ENCODE measurements at places on chromosomes 1 and 21. TPM values are rescaled to one million over a fixed set of nuclear protein-coding genes. Genes with fewer than 3 reads are reported as not detected.

DNA sequence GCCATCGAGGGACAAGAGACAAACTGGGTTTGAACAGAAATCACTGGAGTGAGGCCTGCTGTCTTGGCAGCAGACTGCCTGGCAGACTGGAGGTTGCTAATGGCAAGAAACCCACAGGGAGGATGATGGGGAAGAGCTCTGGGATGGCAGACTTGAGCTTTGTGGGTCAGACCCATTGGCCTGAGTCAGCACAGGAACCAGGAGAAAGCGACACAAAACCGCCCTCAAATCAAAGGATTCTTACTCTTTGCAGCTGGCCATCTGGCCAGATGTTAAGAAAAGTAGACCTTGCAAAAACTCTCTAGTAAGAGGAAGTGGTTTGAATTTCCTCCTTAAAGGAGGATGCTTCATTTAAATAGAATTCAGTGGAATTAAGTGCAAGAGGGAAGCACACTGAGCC, 195.2 kb upstream of the JUN start:
- H3K4me1 ChIP-seq = peaks cover 21% of the 10 kb centered on the region
- H3K36me3 ChIP-seq = no peaks in the 10 kb centered on the region
- H3K4me3 ChIP-seq = no peak overlapping the region
- no peaks in the 10 kb centered on the region for H3K27me3 ChIP-seq
- DNase-seq = no peak
- H3K27ac ChIP-seq = no peak overlapping the region

The OR6P1 gene
- total RNA-seq = not detected

- H3K27me3 ChIP-seq = no peaks in the 10 kb centered on the region
- H3K4me1 ChIP-seq = peaks cover 9% of the 10 kb centered on the region
- no peak overlapping the region for H3K27ac ChIP-seq
- no peak overlapping the region for H3K4me3 ChIP-seq
These were observed 66.5 kb upstream of the RAVER2 start for GRCh38 chr1:64678366-64678765.

The PADI2 gene
- total RNA-seq = 1.1 TPM

The ZNF648 gene
- under 0.01 TPM for total RNA-seq

DNA sequence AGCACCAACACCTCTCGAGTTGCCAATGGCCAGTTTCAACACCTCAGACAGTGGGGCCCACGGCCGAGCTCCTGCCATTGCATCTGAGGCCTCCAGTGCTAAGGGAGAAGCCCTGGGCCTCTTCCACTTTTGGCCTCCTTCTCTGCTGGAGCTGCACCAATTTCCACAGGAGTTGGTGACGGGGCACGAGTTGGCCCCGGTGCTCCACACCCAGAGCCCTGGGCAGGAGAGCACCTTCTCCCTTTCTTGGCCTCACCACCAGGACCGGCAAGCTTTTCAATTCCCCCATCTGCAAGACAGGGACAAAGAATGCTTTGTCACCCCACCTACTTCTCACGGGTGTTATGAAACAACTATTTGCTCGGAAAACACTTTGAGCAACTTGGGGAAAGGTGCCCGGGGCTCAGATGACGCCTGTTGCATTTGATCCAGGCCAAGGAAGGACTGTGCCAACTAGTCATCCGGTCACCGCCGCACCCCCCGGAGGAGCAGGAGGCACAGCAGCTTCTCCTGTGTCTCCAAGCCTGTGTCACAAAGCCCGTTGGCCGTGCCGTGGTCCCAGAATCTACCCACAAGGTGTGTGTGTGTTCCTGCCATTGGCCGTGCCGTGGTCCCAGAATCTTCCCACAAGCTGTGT, 55.2 kb downstream of the TOMM20 start:
- H3K4me3 ChIP-seq = no peak overlapping the region
- no peaks in the 10 kb centered on the region for H3K27me3 ChIP-seq
- H3K27ac ChIP-seq = peak overlapping the region; percentile 89
- DNase-seq = no peak

- no peaks in the 10 kb centered on the region for H3K4me1 ChIP-seq
- no peak for DNase-seq
- H3K4me3 ChIP-seq = no peak overlapping the region
- H3K27me3 ChIP-seq = no peaks in the 10 kb centered on the region
- H3K27ac ChIP-seq = no peak overlapping the region
These were observed 44.6 kb upstream of the ZNF281 start for GRCh38 chr1:200454425-200454824.

The MIGA1 gene
- 22.2 TPM for total RNA-seq

The KRTAP11-1 gene
- total RNA-seq = not detected

DNA sequence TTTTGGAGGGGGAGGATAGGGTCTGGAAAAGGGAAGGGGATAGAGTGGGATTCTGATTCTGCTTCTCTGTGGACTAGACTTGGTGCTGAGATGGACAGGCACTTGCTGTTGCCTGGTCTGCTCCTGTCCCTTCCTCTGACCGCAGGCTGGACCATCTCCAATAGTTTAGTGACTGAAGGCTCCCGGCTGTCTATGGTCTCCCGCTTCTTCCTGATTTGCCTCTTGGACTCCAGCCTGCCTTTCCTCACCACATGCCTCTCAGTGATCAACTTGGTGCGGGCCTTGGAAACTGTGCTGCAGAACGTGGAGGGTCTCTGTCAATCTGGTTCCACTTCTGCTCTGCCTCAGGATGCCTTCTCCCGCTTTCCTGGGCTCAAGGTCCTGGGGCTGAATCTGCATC, 6.3 kb upstream of the ZSCAN20 start:
- no peaks in the 10 kb centered on the region for H3K27me3 ChIP-seq
- H3K36me3 ChIP-seq = no peaks in the 10 kb centered on the region
- peaks cover 63% of the 10 kb centered on the region for H3K4me1 ChIP-seq
- H3K4me3 ChIP-seq = no peak overlapping the region
- peak; percentile 74 for DNase-seq
